ENCODE measurements at places on chromosomes 4 and X.
A peak's percentile ranks its signal among the peaks of the same experiment; 100 is the strongest.

- no peak for DNase-seq
Measured at GRCh38 chr4:118350961-118351360, 1.8 kb downstream of the PRSS12 start.

- peak; percentile 49 for DNase-seq
Measured at GRCh38 chr4:26822546-26822945, 38.1 kb upstream of the STIM2 start.

DNA sequence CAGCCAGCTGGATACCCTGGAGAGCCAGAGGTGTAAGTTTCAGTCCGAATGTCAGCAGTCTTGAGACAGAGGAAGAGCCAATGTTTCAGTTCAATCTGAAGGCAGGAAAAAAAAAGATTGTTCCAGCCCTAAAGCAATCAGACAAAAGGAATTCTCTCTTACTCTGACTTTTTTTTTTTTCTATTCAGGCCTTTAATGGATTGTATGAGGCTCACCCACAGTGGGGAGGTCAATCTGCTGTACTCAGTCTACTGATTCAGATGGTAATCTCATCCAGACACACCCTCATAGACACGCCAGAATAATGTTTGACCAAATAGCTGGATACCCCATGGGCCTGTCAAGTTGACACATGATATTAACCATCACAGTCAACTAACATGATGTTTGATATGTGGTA is 51.9 kb downstream of the TEX13A start:
- no peak for DNase-seq

GRCh38 chr4:102598762-102599374 is 97.7 kb downstream of the NFKB1 start:
- DNase-seq: no peak

DNA sequence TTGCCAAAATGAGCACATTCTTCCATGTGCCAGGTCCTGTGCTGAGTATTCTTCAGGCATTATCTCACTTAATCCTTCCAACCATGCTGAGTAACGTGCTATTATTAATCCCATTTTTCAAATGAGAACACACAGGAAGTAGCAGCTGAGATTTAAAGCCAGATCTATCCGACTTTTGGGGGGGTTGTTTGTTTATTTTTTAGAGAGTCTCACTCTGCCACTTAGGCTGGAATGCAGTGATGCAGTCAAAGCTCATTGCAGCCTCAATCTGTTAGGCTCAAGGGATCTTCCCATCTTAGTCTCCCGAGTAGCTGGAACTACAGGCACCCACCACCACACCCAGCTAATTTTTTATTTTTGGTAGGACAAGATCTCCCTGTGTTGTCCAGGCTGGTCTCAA is 55.5 kb upstream of the TRIM2 start:
- DNase-seq: no peak

- no peak for DNase-seq
Measured at GRCh38 chr4:169228076-169228475, 42.7 kb downstream of the SH3RF1 start.

GRCh38 chrX:40444798-40445496 is 135.8 kb upstream of the ATP6AP2 start:
- DNase-seq: no peak

GRCh38 chr4:155232432-155232831 is 24.0 kb downstream of the NPY2R start:
- DNase-seq: no peak

DNA sequence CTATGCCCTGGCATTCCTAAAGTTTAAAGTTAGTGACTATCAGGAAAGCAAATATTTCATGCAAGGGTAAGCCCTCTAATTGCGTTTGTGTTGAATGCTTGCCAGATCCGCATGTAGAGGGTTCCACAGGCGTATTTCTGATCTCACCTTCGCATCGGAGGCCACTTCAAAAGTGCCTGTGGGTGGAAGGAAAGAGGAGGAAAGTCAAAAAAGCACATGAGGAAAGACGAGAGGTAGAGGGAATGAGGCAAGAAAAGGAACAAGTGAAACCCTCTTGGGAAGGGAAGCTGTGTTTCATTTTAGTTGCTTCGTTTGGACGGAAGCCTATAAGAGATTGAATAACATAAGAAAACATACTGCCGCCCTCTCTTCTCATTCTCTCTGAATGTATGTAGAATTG is 628.8 kb downstream of the SPRY1 start:
- DNase-seq: no peak

GRCh38 chrX:10233173-10233572 is 76.4 kb downstream of the CLCN4 start:
- DNase-seq: no peak

GRCh38 chr4:39642885-39643552 is 4.4 kb upstream of the SMIM14 start:
- DNase-seq: peak; percentile 65

GRCh38 chrX:126733874-126734273 is 85.7 kb upstream of the PRR32 start:
- no peak for DNase-seq

DNA sequence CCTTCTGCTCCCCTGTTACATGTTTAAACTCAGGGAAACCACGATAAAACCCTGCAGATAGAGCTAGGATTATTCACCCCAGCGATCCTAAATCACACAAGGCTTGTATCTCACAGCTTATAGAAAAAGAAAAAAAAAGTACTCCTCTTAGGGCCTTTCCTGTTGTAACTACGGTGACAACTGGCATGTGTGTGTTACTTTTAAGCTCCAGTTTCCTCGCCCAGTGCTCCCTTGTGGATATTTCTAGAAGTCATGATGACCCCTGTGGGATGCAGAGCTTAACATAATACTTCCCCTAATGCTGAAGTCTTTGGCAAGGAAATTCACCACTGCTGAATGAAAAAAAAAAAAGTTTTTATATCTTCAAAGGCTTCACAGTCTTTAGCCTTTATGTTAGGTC is 114.7 kb downstream of the NWD2 start:
- no peak for DNase-seq

DNA sequence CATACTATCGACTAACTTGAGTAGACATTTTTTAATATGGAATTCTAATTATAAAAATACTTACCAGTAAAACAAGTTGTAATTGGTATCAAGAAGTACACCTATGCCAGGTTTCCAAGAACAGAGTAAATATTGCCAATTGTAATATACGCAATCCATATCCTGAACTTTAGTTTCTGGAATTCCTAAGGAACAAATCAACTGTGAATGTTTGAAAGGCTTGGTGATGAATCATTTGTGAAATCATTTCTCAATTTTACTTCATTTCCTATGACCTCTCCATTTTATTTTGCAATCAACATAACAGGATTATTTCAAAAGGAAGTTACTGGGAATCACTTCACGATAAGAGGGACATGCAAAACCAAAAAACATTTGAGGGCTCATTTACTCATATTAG is 3.7 kb downstream of the IL13RA2 start:
- DNase-seq: no peak

DNA sequence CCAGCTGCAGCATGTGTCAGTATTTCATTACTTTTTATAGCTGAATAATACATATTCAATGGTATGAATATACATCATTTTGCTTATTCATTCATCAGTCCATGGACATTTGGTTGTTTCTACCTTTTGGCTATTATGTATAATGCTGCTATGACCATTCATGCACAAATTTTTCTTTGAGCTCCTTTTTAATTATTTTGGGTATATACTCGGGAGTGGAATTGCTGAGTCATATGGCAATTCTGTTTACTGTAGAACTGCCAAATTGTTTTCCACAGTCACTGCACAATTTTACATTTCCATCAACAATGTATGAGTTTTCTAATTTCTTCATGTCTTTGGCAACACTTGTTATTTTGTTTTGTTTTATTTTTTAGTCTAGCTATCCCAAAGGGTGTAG is 405.9 kb upstream of the PITX2 start:
- DNase-seq: no peak

DNA sequence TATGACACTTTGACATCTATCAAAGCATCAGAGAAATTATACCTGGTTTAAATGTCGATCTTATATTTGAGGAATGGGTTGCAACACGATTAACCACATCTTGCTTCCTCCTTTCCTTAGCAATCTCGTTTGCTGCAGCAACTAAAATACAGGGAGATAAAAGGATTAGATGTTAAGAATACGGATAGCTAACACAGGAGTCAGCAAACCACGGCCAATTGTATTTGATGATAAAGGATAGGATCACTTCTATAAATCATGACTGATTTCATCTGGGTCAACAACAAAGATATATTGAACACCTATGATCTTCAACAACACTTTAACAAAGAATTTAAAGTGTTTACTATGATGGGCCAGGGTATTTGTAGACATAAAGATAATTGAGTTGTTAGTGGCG is 5.0 kb downstream of the MAP7D3 start:
- DNase-seq: no peak

DNA sequence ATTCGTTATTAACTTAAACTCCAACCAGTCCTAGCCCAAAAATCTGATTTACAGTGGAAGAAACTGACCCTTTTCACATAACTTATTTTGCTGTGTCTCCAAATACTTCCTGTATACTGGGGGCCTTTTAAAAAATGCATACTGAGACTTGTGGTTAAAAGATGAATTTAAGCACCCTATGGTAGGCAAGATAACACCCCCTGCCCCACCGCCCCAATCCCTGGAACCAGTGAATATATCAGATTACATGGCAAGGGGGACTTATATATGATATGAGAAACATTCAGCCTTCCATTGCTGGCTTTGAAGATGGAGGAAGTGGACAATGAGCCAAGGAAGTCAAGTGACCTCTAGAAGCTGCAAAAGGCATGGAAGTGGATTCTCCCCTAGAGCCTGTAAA is 3.1 kb upstream of the CLCN3 start:
- DNase-seq: no peak

DNA sequence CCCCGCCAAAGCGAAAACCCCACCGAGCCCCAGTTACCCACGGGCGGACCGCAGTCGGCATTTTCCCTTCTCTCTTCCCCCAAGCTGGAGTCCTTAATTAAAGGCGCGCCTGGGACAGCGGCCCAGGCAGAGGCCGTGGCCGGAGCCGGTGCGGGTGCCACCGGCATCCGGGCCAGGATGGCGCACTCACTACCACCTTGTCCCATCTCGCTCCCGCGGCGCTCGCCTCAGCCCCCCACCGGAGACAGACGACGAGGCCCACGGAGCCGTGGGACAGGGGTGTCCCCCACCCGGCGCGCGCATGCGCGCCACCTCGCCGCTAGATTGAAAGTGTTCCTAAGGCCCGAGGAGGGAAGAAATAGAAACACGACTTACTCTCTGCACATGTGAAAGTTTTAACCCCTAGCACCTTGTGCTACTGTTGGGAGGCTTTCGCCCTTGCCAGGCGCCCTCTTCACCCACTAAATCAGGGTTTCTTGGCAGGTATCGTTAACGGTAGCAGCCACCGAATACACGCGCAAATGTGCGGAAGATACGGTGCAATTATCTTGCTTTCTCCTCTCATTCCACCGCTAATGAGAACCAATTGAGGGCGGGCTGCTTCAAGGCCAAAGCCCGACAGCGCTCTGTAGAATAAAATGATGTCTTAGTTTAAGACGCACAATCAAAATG is 64.3 kb upstream of the CCDC160 start:
- DNase-seq: no peak

DNA sequence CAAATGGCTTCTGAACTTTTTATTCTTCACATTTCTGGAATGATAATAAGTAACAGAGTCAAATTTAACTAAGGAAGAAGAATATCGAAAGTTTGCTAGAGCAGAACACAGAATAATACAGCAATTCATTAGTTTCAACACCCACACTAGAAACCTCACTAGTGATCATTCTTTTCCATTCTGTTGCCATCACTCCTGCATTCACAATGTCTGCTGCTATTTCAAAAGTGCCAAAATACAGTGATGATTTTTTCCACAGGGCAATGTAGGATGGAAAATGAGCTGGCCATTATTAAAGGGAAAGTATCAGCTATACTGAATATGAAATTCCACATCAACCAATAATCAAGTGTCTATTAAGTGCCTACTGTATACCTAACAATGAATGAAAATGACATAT is 186.7 kb downstream of the USP46 start:
- DNase-seq: no peak

DNA sequence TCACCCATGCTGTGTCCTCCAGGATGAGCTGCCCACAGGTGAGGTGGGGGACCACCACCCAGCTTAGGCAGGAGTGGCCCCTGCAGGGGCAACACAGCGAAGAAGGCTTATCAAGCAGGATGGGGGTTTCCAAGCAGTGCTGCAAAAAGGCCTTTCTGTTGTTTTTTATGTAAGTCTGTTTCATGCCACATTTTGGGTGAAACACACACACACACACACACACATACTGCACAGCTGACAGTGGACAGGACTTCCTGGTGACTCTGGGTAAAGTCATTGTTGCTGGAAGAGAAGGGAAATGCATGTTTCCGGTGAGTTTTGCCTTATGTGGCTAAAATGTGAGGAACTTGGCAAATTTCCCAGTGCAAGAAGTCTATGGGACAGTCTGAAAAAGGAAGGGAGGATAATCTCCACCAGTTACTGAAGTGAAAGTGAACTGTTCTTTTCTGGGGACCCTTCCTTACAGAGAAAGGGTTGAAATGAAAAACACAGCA is 119.2 kb downstream of the IRF2 start:
- DNase-seq: peak; percentile 89

- peak; percentile 18 for DNase-seq
Measured at GRCh38 chr4:126850286-126850685, 782.5 kb upstream of the INTU start.

- peak; percentile 43 for DNase-seq
Measured at GRCh38 chr4:88018466-88018865, 11.0 kb downstream of the PKD2 start.

- DNase-seq: peak; percentile 72
Measured at GRCh38 chr4:6732441-6733357, 16.7 kb downstream of the BLOC1S4 start.

DNA sequence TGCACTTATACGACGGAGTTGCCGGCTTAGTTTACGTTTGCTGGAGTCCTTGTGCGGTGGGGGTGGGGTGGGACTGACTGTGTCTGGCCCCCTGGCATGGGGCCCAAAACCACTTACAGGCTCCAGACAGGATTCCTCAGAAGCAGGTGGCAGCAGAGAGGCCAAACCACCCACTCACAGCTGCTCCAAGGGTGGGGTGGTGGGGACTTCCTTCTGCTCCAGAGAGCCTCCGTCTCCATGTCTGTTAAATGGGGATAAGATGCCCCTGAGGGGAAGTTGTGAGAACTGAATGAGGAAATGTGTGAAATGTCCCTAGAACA is 36.7 kb downstream of the PSAPL1 start:
- no peak for DNase-seq

DNA sequence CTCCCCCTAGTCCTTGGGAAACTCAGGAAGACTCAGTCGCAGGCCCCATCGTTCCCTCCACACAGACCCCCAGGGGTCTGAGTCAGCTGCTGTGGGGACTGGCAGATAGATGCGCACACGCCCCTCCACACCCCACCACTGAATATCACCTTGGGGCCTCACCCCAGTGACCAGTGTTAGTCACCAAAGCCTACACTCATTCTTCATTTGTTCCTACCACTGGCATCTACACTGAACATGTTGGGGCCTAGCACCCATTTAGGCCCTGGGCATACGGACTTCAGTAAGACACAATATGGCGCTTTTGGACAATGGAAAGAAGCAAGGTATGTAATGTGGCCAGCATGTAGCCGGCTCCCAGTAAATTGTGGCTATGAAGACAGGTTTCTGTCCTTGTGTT is 154.1 kb upstream of the PJA1 start:
- DNase-seq: no peak

Data from NB4 (cell line).